ENCODE measurements at places on chromosomes 1 and 21.

GRCh38 chr1:244171241-244171985 lies 120.3 kb downstream of the ZBTB18 start:
- peak; percentile 6 for DNase-seq

DNA sequence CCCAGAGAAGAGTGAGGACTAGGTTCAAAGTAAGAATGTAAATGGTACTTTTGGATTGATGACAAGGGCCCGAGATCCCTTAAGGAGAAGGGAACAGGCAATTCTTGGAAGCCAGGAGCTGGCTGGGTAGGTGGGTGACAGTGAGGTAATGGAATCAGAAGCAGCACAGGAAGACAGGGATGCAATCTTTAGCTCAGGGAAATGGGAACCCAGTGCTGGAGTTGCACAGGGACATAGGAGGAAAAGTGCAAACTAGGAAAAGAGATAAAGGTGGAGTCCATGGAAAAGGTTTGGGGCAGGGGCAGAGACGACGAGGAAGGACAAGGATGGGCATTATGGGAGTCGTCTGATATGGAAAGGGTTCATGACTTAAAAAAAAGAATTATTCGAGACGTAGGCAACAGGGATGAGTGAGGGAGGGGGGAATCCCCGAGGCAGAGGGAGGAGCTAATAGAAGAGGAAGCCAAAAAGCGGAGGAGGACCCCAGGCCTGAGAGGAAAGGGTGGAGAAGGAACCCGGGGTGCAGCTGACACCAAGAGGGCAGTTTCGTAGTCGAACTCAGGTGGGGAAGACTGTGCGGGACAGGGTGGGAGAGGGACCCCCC lies 495 bp downstream of the PI4KB start:
- DNase-seq = peak; percentile 51

DNA sequence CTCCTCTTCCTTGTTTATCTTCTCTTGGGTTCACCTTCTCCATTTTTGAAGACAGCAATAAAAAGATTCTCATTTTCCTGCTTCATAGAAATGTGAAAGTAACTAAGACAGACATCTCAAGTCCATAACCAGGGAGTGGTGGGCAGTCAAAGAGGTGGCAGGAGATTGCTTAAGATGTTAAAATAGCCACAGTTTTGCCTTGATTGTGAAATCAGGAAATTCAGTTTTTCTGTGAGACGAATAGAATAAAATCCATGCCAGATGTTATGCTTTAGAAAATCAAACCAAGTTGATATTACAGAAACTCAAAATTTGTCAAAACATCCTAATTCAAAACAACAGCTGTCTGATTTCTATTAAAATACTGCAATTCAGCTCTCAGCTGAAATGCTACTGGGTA lies 57.2 kb downstream of the TNN start:
- no peak for DNase-seq

GRCh38 chr1:221083902-221084301 lies 204.7 kb downstream of the HLX start:
- DNase-seq = no peak

DNA sequence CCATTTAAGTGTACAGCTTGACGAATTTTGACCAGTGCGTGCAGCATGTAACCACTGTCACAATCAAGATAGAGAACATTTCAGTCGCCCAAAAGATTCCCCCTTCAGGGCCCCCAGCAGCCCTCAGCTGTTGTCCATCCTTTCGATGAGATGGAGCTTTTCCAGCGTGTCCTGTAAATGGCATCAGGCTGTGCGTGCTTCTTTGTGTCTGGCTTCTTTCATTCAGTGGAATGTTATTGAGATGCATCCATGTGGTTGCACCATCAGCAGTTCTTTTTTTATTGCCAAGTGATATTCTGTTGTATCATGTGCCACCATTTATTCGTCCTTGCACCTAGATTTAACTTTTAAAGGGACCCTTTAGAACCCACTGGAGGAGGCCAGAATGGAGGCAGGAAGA lies 21.9 kb downstream of the UBE2Q1 start:
- DNase-seq = no peak

GRCh38 chr21:15264084-15264665 lies 199.4 kb upstream of the NRIP1 start:
- DNase-seq = no peak

GRCh38 chr1:93237021-93237420 lies 56.5 kb downstream of the CCDC18 start:
- DNase-seq = no peak
